Activated CD4-positive, alpha-beta memory T cell treated with anti-CD3 and anti-CD28 coated beads for 36 hours (primary cell): ENCODE measurements at places on chromosomes 16 and 17.

DNA sequence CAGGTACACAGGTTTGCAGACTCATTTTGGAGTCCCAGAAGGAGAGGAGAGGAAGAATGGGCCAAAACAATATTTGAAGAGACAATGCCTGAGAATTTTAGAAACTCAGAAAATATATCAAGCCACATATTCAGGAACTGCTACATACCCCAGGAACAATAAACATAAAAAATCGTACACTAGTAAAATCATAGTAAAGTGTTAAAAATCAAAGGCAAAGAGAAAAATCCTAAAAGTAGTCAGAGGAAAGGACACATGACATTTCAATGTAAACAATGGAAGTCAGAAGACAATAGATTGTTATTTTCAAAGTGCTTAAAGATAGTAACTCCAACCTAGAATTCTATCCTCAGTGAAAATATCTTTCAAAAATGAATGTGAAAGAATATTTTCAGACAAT, 28.5 kb upstream of the NACA2 start:
- H3K4me3 ChIP-seq = no peak overlapping the region
- DNase-seq = no peak
- H3K4me1 ChIP-seq = peaks cover 4% of the 10 kb centered on the region
- peaks cover 5% of the 10 kb centered on the region for H3K27me3 ChIP-seq
- H3K36me3 ChIP-seq = no peaks in the 10 kb centered on the region

DNA sequence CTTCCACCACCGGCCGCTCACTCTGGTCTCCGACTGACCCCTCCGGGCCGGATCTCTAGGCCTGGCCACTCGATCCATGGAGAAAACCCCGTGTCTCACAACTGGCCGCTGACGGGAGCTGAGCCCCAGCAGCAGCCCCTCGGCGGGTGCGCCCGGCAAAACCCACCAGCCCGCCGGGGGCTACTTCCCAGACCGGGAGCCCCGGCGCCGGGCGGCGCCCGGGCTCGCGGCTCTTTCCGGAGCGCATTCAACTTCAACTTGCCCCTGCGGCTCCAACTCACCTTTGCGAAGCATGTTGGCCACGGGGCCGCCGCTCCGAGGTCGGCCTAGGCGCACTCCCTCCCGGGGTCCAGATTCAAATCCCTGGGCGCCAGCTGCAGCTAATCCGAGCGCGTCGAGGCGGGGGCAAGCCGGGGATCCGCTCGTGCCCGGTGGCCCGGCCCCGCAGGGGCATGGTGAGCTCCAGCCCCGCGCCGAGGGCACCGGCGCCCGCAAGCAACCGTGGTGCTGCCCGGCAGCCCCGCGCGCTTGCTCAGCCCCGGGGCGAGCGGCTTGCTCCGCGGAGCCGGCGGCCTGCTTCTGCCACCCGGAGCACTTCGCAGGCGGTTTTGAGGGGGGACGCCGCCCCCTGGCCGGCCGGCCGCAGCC, 438 bp downstream of the RTN4RL1 start:
- peaks cover 9% of the 10 kb centered on the region for H3K4me1 ChIP-seq
- H3K4me3 ChIP-seq = peak overlapping the region; percentile 32
- H3K27me3 ChIP-seq = peaks cover 31% of the 10 kb centered on the region
- no peaks in the 10 kb centered on the region for H3K36me3 ChIP-seq
- DNase-seq = peak; percentile 17
- no peak overlapping the region for H3K27ac ChIP-seq

DNA sequence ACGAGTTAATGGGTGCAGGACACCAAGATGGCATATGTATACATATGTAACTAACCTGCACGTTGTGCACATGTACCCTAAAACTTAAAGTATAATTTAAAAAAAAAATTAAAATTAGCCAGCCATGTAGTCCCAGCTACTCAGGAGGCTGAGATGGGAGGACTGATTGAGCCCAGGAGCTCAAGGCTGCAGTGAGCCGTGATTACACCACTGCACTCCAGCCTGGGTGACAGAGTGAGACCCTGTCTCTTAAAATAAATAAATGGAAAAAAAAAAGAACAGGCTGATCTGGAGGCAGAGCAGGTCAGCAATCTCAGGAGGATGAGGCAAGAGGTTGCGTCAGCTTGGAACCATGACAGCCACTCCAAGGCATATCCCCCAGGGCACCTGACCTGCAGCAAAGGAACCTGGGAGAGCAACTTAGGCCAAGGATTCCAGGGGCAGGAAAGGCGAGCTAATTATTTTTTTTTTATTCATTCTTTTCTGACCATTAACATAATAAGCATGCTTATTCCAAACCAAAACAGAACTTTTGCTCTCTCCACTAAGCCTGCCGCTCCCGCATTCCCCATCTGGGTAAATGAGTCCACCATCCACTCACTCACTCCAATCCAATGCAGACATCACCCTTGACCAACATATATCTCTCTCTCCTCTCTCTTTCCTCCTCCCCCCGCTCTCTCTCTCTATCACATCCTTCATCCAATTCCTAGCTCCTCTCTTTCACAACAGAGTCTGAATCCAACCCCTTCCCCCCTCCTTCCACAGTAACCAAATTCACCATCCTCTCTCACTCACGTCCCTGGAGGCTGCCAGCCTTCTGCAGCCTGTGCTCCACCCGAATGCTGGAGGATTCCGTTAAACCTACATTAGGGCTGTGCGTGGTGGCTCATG, 47.7 kb downstream of the TK2 start:
- no peak overlapping the region for H3K4me3 ChIP-seq
- H3K27ac ChIP-seq = no peak overlapping the region
- DNase-seq = peak; percentile 1
- no peaks in the 10 kb centered on the region for H3K4me1 ChIP-seq
- no peaks in the 10 kb centered on the region for H3K27me3 ChIP-seq

DNA sequence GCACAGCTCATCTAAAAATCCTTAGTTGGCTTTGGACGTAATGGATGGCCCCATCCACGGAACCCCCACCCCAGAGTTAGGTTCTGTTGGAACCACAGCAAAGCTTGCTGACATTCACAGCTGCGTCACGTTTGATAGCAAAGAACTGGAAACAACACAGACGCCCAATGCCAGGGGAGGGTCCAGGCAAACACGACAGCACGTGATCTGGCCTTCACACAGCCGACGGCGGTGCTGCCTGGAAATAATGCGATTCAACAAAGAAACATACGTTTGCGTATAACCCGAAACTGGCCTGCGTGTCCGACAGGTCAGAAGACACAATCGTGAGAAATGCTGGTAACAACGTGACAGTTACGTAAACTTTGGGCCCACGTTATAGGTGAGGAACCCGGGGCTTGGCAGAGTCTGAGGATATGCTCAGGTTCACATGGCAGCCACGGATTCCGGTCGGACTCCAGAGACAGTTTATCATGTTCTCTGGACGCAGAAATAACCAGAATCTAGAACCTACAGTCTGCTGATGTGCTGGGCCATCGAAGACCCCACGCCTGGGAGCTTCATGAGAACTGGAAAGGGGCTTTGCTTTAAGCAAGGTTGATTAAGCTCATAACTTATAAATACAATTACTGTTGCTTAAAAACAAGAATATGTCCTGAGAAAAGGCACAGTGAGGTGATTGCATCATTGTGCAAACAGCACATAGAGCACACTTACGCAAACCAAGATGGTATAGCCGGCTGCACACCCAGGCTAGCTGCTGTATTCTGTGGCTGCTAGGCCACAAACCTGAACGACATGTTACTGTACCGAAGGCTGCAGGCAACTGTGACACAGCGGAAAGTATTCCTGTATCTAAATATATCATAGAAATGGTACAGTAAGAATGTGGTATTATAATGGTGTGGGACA, 70.4 kb downstream of the RPH3AL start:
- no peak for DNase-seq
- no peaks in the 10 kb centered on the region for H3K4me1 ChIP-seq
- no peaks in the 10 kb centered on the region for H3K36me3 ChIP-seq
- H3K27ac ChIP-seq = no peak overlapping the region

DNA sequence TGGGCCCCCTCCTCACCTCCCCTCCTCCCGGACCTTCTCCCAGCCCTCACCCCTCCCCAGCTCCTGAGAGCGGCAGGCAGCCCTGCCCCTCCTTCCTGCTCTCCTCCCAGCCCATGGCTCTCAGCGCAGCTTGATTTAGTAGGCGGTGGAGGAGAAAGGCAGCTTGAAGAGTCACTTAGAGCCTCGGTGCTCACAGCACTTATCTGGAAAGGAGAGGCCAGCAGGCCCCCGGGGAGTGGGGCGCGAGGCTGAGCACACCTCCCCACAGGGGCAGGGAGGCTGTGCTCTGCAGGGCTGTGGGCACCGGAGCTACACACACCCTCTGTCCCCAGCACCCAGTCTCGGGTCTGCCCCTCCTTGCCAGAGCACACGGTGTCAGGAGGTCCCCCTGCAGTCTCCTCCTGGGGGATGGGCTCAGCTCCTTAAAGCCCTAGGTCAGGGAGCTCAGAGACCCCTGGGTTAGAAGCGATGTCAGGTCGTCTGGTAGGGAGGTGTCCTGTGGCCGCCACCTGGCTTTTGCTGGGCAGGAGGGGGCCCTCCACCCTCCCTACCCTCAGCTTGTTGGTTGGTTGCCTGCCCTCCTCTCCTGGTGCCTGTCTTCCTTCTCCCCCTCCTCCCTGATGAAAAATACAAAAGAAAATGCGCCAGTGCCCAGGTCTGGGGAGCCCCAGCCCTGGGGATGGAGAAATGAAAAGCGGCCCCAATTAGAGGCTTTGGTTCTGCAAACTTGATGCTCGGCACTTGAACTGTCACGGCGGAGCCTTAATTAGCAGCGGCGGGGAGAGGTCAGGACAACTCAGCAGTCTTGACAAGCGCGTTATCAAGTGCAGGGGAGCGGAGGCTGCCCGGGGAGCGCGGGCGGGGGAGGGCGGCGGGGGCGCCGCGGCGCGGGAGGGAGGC, 151.1 kb upstream of the GSE1 start:
- H3K4me1 ChIP-seq = peaks cover 5% of the 10 kb centered on the region
- H3K36me3 ChIP-seq = no peaks in the 10 kb centered on the region
- DNase-seq = peak; percentile 13

DNA sequence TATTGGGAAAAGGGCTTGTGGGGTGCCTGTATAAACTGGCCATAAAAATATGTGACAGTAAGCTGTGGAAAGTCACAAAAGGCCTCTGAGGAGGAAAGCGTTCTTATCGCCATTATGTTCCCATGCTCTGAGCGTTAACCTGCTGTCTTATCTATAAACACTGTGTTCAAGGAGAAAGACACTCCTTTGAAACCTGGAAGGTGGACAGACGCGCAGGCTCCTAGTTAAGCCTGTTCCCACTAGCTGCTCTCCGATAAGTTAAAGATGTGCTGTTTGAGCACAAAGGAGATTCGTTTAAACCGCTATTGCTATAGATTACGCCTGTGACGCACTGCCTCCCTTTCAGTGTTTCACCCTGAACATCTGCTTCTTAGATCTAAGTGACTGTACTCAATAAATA, 5.2 kb downstream of the ALOX12B start:
- H3K4me1 ChIP-seq = peaks cover 13% of the 10 kb centered on the region
- peaks cover 11% of the 10 kb centered on the region for H3K36me3 ChIP-seq
- H3K4me3 ChIP-seq = no peak overlapping the region
- H3K27me3 ChIP-seq = peaks cover 4% of the 10 kb centered on the region
- DNase-seq = no peak
- H3K27ac ChIP-seq = no peak overlapping the region

GRCh38 chr17:19418251-19418992, 7.4 kb downstream of the RNF112 start:
- peaks cover 4% of the 10 kb centered on the region for H3K27me3 ChIP-seq
- H3K36me3 ChIP-seq = no peaks in the 10 kb centered on the region
- H3K4me1 ChIP-seq = peaks cover 17% of the 10 kb centered on the region

DNA sequence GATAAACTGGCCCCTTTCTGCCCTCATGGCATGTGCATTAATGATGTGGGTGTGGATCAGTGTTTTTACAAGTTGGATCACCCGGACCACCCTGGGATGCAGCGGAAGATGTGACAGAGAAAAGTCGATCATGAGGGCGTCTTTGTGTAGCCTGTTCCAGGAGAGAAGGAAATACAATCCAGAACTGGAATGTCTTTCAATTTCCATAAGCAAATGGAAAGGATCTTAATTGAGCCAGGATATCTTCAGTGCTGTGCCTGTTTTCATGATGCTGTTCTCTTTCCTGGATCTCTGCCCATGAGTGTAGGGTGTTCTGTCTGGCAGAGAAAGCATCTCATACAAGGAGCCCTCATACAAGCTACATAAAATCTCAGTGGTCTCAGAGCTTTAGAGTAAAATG, 481.4 kb downstream of the XYLT1 start:
- no peak for DNase-seq
- H3K36me3 ChIP-seq = no peaks in the 10 kb centered on the region
- H3K27ac ChIP-seq = no peak overlapping the region
- no peak overlapping the region for H3K4me3 ChIP-seq
